ENCODE measurements at places on chromosomes 2 and 18.
A peak's percentile ranks its signal among the peaks of the same experiment; 100 is the strongest.

GRCh38 chr2:223856584-223856983 is 19.2 kb upstream of the AP1S3 start:
- DNase-seq, result no peak

GRCh38 chr2:62459106-62459505 is 46.9 kb downstream of the TMEM17 start:
- no peak for DNase-seq

DNA sequence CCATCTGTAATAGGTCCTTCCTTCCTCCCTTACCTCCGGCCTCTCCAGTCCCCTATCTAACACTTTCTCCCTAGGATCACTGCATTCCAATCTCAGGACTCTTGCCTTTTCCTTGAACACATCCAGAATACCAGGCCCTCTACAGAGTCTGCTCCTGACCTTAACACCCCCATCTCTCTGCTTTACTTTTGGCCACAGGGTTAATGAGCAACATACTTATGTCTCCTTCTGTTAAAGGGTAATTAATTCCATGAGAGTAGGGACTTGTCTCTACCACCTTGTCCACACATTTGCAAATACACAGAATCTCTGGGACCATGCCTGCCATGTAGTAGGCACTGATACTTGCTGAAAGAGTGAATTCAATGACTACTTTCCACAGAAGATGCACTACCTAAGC is 94.9 kb downstream of the COBLL1 start:
- DNase-seq, result no peak

GRCh38 chr2:98734823-98735260 is 3.9 kb upstream of the MGAT4A start:
- no peak for DNase-seq

DNA sequence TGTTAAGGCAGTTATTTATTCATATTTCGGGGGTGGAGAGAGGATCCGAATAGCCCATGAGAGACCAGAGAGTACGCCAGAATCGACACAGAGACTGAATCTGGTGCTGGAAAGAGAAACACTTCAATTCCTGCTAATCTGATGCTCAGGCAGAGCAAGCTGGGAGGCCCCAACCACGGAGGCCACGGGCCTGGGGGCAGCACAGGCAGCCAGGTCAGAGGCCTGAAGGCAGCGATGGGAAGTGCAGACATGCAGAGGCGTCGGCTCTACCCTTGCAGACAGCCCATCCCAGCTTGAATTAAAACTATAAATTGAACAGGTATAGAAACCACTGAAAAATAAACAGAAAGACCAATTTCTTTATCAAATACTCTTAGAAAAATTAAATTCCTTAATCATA is 50.6 kb downstream of the PXDN start:
- DNase-seq, result no peak

GRCh38 chr2:168939918-168940317 is 38.8 kb downstream of the G6PC2 start:
- DNase-seq, result no peak

GRCh38 chr18:3610188-3610708 is 160.3 kb downstream of the TGIF1 start:
- DNase-seq, result no peak

DNA sequence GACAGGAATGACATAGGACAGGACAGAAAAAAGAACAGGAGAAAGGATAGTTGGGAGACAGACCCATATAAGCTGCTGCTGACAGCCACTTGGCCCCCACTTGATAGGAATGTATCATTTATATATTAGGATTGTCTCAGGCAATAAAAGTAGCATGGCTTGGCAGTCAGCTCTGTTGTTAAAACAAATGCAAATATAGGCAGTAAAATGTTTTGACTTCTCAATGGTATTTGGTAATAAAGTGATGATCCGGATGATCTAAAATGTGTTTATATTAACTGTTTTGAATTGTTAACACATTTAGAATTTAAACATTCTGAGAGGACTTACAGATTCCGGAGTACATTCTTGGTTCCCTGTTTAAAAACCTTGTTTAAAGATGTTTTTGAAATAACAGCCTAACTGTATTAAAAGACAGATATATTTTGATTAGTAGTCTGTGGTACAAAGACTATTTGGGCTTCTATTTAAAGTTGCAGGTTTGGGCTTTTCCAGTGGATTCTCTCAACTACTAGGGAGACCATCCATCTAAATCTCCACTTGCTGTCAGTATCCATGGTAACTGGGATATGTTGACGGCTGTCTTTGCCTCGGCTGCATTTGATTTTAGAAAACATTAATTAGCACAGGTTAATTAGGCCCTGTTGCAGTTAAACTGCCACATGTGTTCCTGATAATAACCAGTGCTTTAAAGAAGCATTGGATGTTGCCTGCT is 147.6 kb downstream of the ESCO1 start:
- no peak for DNase-seq

GRCh38 chr2:49693961-49694360 is 539.6 kb upstream of the FSHR start:
- no peak for DNase-seq

GRCh38 chr2:22628221-22628620 is 756.8 kb upstream of the KLHL29 start:
- no peak for DNase-seq

GRCh38 chr2:62415518-62415917 is 90.5 kb downstream of the TMEM17 start:
- no peak for DNase-seq

- no peak for DNase-seq
These were observed 501.8 kb upstream of the RAB12 start for GRCh38 chr18:8107426-8107825.

DNA sequence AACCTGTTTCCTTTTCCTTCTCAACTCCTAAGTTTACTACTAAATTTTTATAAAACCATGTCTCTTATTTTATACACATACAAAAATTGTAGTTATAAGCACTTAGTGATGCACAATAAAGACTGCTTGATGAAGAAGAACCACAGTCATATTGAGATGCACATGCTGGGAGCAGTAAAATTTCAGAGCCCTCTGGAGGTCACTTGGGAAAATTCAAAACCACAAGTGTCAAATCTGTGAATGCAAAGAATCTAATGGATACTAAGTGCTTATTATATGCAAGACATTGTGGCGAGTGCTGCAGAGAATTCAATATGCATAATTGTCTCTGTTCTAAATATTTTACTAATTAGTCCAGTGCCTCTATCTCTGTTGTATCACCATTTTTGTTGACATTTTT is 180.5 kb downstream of the VWC2L start:
- DNase-seq, result no peak

DNA sequence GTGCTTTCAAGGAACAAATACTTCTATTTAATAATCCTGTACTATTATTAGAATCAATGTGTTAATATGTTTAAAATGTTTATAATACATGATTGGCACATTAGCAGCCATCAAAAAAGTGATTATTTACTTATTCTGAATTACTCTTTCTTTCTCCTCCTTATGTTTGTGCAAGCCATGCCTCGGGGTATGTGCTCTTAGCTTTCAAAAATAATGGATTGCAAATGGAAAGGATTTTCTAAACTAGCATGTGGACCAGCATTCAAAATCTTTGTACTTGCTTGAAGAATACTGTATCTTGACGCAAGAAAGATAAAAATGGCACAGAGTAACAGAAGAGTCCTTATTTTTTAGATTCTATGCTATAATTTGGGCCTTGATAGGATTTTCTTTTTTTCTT is 156.5 kb downstream of the CDH7 start:
- no peak for DNase-seq

DNA sequence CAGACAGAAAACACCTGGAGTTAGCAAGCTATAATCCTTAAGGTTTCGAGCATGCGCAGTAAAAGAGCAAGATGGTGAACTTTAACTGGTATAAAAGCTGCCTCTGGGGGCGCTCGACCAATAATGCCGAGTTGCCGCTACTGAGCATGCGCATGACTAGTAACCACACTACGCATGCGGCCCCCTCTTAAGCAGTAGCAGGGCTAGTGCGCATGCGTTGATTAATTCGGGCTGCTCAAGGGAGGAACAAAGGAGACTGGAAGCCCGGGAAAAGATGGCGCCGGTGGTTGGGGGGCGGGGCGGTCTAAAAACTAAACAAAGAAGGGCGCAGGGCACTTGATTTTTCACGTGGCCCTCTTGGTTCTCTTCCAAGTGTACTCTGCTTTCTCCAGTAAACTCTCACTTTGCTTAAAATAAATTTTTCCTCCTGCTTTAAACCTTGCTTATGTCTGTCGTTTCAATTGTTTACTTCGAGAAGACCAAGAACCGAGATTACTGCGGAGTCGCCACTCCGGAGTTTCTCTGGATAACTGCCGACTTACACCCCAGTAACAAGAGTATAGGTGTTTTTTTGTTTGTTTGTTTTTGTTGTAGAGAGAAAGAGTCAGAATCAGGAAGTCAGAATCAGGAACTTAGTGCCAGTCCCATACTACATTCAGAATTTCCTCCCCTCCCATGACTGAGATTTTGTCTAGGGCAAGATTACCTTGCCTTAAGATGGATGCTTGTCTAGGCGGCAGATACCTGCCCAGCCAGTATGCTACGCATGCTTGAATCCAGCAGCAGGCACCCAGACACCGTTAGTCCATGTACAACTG is 5.8 kb downstream of the XRCC5 start:
- DNase-seq, result peak; percentile 100

DNA sequence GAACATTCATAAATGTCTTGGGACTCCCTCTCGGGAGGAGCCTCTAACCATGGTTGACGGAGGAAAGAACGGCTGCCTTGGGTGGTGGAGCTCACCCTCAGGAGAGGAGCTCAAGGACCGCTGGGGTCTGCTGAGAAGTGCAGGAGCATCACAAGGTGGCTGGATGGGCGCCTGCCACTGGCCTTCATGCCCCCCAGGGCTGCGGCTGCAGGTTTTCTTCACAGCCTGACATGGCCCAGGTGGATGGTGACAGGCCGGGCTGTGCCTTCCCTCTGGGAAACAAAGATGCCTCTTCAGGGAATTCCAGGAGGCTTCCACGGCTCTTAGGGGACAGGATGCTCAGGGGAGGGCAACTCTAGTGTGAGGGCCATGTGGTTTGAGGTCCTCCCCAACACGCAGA is 119.5 kb upstream of the PXDN start:
- no peak for DNase-seq

GRCh38 chr2:53432936-53433335 is 334.7 kb upstream of the CHAC2 start:
- no peak for DNase-seq

DNA sequence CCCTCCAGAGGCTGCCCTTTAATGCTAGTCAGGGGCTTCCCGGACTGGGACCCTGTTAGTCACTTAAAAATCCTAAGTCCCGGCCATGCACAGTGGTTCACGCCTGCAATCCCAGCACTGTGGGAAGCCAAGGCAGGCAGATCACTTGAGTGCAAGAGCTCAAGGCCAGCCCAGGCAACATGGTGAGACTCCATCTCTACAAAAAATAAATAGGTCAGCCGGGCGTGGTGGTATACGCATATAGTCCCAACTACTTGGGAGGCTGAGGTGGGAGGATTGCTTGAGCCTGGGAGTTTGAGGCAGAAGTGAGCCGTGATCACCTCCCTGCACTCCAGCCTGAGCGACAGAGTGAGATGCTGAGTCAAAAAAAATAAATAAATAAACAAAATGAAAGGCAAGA is 17.2 kb upstream of the KCNG2 start:
- no peak for DNase-seq

DNA sequence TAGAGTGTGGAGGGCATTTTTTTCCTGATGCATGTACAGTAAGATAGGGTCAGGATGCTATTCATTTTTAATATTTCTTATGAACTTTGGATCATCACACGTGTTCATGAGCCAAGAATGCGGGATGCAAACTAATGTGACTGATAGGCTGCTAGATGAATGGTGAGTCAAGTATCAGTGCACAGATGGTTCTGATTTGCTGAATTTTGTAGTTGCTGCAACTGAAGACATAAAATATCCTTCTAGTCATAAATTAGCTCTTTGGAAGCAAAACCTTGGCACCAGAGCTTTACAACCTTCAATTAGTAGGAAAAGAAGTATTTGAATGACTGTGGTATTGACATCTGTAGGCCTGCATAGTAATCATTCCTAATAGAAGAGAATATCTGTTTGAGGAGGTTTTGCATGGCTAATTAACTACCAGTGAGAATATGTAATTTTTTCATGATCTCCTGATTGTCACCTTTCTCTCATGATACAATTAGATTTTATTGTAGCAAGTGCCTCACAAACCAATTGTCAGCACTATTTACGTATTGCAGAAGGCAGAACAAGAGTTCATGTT is 94.0 kb downstream of the VRK2 start:
- DNase-seq, result no peak

GRCh38 chr2:74119912-74120825 is 27.5 kb downstream of the BOLA3 start:
- peak; percentile 67 for DNase-seq

GRCh38 chr2:133718688-133719201 is 150.5 kb upstream of the NCKAP5 start:
- DNase-seq, result no peak

DNA sequence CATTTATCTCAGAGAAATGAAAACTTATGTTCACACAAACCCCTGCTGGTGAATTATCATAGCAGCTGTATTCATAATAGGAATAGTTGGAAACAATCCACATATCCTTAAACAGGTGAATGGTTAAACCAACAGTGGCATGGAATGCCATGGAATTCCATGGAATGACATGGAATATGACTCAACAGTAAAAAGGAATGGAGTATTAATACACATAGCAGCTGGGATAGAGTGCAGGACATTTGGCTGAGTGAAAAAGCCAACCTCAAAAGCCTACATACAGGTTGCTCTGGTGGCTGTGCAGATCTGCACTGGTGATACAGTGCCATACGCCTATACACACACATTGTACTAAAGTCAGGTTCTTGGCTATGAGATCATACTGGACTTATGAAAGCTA is 69.5 kb downstream of the FAM168B start:
- DNase-seq, result no peak

DNA sequence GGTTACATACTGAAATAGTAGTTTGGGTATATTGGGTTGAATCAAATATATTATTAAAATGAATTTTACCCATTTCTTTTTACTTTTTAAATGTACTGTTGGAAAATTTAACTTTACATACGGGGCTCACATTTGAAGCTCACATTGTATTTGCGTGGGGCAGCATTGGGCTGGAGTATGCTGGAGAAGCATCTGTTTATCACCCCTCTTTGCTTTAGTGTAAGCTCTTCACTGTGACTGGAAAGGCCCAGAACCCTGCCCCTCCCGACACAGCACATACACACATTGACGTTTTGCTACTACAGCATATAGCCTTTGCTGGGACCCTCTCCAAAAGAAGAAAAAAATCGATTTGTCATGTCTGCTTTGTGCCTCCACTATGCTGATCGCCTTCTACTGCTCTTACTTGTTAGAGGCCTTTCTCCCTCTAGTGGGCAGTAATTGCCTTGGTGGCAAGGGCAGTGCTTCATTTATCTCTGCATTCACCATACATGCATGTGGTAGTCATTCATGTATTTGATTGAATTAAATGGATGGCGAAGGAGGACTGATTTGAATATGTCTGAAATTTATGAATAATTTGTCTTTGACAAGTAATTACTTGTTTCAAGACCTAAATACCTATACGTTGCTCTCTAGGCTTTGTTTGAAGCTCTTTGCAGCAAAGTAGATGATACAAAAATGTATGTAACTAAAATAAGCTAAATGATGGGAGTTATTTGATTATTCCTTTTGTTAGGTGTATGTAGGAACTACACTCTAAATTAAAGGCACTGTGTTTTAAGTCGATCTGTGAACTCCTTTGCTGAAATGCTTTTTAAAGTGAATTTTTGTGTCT is 37.4 kb downstream of the VAPA start:
- peak; percentile 28 for DNase-seq
